Cerebellum (tissue), 4 donors: ENCODE measurements at places on chromosomes 2 and 18.

DNA sequence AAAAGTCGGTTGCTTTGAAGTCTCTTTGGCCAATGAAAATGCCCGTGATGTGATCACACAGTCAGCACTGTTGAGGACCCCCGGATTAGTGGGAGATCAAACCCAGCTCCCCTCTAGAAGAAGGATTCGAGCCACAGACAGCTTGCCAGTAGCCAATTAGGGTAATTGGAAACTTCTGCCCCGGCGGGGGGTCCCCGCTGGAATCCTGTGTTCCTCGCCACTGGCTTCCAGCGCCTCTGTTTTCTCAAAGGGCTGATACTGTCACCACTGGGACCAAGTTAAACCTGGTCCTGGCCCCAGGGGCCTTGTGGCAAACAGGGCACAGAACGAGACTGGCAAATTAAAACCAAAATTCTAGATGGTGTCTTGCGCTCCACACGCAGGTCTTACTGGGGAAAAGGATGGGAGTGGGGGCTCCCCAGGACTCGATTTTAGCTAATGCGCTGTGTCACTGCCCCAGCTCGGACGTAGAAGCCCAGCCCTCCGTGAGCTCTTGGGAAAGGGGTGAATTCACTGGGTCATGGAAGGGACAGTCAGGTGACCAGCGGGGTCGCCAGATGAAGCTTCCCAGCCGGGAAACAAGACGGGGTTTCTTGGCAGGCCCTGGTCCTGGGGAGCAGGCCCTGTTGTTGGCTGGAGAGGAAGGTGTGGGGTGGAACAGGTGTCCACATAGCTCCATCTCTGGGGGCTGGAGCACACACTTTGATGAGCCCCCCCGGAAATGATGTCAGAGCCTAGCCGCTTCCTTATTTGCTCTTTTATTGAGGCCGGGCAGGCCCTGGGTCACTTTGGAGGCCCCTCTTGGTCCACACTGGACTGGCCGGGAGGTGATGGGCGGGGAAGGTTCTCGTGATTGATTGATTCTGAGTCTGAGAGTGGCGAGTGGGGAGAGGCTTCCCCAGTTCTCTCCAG lies 90.2 kb downstream of the SMAD7 start:
- no peak for DNase-seq

GRCh38 chr18:45627204-45627526 lies 11.9 kb downstream of the SLC14A2 start:
- DNase-seq = no peak

GRCh38 chr18:54712306-54712705 lies 116.0 kb upstream of the RAB27B start:
- DNase-seq = no peak

DNA sequence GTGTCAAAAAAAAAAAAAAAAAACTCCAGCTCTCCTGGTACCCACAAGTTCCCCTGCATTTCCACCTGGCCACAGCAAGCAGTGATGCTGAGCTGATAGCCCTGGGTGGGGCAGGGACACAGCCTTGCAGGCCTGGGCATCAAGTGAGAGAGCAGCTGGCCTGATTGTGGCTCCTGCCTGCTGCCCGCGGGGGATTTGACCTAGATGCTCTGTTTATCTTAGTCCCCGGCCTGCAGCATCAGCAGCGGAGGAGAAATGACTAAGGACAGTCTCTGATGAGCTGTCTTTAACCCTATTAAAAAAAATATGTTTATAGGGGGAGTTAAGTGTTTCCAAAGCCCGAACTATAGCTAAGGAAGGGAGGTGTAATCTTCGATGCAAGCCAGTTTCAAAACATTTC lies 102.6 kb downstream of the MTCL1 start:
- peak; percentile 79 for DNase-seq

GRCh38 chr2:27627963-27628766 lies 647 bp downstream of the CCDC121 start:
- no peak for DNase-seq

- DNase-seq = no peak
These were observed 244.3 kb downstream of the FAM210A start for GRCh38 chr18:13481820-13482617.

DNA sequence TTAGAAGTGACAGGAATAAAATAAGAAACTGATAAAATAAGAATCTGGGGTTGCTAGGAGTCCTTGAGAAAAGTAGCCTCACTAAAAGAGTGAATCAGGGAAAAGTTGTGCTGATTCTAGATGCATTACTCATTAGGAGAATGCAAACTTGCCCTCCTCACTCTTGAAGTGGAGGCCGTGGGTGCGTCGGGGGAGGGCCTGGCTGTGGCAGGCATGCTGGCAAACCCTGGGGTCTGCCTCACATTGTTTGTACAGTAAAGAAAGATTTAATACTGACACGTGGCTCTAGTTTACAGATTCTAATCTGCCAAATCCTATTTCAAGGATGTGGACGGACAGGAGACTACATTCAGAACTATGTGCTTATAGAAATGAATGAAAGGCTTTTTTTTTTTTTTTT lies 41.9 kb downstream of the TANC1 start:
- no peak for DNase-seq

- no peak for DNase-seq
These were observed 288.6 kb downstream of the NDUFA10 start for GRCh38 chr2:239736358-239737143.

- no peak for DNase-seq
These were observed at the start of gene IL1RL2 for GRCh38 chr2:102186791-102187495. Gene IL1RL2 (plus strand): TSS chr2:102187023. CDS start chr2:102187868, 845 bp downstream.

- no peak for DNase-seq
These were observed 1.7 kb downstream of the TUBB6 start for GRCh38 chr18:12309683-12310198.

GRCh38 chr2:63696496-63696895 lies 107.7 kb downstream of the MDH1 start:
- DNase-seq = no peak

GRCh38 chr2:70919672-70920366 lies 15.9 kb upstream of the ATP6V1B1 start:
- DNase-seq = peak; percentile 67

- no peak for DNase-seq
These were observed 239.7 kb downstream of the GPD2 start for GRCh38 chr2:156675896-156676295.

- DNase-seq = no peak
These were observed 754.7 kb downstream of the BCL11A start for GRCh38 chr2:59798687-59799232.

DNA sequence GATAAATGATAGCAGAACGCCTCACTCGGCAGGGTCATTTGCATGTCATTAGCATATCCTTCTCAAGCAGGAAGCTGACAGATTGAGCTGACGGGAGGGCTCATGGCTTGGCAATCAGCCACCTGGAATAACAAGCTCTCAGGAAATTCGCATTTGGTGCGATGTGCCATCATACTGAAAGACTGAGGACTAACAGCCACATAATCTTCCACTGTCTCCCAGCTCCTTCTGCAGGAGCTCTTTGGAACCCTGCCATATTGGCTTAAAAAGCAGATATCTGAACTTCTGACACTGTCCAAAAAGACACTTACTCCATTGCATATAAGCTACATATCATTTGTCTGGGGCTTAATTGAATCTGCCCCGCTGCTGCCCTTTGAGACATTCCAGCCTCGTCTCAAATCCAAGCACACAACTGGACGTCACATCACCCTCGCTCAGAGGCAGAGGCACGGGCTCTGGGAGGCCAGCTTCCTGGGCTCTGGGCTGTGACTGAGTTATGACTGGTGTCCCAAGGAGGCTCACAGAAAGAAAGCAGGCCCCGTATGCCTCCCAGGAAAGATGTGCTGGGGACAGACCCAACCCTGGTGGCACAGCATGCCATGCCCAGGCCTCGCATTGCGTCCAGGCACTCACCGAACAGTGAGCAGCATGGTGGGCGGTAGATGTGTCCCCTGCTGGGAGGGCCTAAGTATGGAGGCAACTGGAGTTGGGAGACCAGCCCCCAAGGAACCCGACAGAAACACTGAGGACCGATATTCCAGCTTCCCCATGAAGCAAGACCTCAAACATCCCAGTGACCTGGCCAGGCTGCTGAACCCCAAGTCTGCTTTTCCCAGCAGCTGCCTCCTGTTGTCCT lies 228.0 kb downstream of the ATAD2B start:
- DNase-seq = peak; percentile 86

- no peak for DNase-seq
These were observed 76.7 kb downstream of the RND3 start for GRCh38 chr2:150410809-150411208.

DNA sequence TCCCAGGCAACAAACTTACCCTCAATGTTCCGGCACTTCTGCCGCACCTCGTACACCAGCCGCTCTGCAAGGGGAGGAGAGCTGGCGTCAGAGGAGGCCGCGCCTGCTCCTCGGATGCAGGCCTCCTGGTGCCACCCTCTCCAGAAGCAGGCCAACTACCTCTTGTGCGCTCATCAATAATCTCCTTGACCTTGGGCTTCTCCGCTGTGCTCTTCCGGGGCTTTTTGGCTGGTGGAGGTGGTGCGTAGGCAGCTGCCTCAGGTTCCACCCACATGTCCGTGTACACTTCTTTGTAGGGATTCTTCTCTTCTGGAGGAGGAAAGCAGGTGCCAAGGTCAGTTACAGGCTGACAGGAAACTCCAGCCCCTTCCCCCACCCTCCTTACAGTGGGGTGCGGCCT lies 77.6 kb upstream of the POMC start:
- no peak for DNase-seq

DNA sequence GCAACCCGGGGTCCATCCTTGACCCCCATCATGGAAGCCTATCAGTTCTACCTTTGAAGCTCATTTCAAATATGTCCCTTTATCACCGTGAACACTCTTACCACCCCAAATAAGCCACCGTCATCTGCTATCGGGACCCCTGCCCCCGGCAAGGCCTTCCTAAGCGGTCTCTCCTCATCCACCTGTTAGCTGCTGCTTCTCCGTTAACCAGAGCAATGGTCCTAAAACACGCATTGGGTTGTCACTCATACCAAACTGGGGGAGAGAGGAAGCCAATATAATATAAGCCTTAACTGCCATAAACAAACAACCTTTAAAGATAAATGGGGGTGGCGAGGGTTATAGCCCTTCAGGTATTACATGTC lies 680 bp downstream of the ASNSD1 start:
- no peak for DNase-seq
